T-cell (primary cell): ENCODE measurements at places on chromosomes 13 and 19.

DNA sequence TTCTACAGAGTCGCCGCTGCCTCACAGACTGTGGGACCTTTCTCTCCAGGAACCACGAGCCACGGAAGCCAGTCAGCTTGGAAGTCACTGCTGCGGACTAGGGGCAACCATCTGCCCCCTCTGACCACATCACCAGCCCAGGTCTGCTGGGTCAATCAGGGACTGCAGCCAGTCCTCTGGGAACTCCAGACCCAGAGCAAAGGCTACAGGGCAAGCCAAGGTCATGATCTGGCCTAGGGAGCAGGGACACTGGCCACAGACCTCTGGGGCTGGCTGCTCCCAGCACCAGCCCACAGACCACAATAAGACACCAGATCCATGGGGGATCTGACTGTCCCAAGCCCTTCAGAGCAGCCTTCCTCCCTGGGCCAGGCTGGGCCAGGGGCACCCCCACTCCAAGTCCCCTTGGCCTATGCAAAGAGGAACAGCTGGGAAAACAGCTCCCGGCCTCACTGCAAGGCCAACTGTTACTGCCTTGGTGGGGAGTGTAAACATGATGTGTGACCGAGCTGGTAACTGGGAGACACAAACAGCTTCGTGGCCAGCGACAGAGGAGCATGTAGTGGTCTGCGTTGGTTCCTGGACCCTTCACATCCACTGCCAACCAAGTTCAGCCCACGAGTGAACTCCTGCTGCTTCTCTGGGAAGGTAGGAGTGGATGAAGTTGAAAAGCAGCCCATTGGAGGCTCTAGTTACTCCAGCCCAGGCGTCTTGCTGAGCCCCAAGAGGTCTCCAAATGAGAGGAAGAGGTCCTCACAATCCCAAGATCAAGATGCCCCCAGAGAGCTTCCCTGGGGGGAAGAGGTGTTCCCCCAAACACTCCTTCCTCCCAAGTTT is 1.5 kb downstream of the AKT2 start:
- DNase-seq: no peak

DNA sequence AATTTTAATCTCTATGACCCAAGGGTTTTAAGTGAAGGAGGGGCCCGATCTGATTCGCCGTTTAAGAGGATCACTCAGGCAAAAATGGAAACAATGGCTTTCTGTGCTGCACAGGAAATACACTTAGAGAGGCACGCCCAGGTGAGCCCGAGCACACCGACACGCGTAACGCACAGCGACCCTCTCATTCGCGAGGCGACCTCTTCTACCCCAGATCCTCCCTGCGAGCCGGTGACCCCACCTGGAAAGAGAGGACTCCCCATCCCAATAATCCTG is 216 bp downstream of the SH2D3A start:
- no peak for DNase-seq

DNA sequence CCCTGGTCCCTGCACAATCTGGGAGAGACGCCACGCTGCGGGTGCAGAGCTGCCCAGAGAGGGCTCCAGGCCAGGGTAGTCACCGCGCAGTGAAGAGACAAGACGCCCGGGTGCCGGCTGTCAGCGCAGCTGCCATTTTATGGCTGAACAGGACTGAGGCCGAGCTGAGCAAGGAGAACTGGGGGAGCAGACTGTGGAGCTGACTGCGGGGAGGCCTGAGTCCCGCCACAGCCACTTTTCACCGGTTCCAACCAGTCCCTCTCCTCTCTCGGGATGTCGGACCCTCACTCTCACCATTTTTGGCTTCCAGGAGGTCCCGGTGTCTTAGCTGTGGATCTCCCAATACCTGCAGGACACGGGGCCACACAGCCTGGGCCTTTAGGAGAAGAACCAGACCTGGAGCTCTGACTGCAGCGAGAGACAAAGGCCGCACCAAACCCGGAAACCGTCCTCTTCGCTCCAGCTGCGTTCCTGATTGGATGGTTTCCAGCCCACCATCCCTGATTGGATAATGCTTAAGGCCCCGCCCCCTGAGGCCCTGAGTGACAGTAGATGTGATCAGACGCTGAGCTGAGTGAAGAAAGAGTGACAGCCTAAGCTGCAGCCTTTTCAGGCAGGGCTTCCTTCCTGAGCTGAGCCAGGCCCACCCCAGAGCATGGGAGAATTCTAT is at the start of gene ZNF626:
Gene ZNF626 (minus strand): TSS at position 422 of the 670 bp plus-strand sequence. CDS start 125 bp downstream, at position 297.
- peak; percentile 89 for DNase-seq

- no peak for DNase-seq
Measured at GRCh38 chr13:36261976-36262375, 35.6 kb downstream of the CCDC169 start.

- DNase-seq: no peak
Measured at GRCh38 chr13:75465236-75465635, 16.7 kb downstream of the TBC1D4 start.

GRCh38 chr19:4811328-4812131 is 20.0 kb downstream of the TICAM1 start:
- DNase-seq: peak; percentile 71

DNA sequence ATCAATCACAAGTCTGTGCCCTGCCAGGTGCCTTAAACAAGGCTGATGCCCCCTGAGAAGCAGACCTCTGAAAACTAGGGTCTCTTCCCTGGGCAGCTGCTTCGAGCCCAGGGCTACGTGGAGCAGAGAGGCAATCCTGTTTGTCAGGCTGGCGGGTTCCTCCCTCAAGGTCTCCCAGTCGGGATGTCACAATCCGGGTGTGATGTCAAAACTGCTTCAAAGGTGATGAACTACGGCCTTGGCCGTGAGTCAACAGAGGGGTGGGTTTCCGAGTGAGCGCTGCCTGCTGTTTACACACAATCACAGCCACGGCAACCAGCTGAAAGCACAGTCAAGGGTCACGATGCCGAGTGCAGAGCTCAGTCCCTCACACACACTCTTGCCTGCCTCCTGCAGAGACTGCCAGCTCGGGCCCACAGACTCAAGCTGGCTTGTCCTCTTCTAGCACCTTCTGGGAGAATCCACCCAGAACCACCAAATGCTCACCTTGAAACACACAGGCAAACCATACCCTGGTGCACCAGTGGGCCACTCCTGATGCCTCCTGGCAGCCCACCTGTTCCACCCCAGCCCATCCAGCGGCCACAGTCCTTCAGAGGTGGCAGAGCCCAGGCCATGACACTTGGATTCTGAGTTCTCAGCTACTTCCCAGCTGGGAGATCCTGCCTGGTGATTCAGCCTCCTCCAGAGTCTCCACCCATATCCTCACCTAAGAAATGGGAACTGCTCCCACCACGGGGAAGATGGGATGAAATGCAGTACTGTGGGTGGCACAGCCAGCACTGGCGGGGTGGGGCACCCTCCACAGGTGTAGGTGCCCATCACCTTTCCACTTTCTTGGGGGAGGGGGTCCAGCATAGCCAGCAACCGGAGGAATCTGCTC is 6.8 kb downstream of the ELL start:
- DNase-seq: peak; percentile 56

DNA sequence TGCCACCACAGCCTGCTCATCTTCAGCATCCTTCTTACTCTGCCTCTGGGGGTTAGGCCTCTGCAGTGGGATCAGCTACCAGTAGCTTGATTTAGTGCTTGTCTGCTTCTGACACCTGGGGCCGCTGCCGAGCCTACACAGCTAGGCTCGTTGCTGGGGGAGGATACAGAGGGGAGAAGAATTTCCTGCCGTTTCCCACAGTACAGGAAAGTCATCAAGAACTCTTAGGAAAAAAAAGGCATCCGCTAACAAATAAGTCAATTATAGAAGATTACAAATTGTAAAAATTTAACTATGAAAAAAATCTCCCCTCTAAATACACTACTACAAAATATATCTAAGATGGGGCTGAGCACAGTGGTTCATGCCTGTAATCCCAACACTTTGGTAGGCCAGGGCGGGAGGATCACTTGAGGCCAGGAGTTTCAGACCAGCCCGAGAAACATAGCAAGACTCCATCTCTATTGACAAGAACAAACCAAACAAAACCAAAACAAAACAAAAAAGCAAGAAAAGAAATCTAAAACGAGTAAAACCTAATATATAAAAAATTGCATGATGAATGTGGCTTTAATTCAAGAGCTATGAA is 26.7 kb downstream of the LATS2 start:
- DNase-seq: no peak

- DNase-seq: no peak
Measured at GRCh38 chr19:47376589-47377144, 27.6 kb downstream of the DHX34 start.

GRCh38 chr13:22915442-22916082 is 265.2 kb upstream of the SGCG start:
- no peak for DNase-seq

DNA sequence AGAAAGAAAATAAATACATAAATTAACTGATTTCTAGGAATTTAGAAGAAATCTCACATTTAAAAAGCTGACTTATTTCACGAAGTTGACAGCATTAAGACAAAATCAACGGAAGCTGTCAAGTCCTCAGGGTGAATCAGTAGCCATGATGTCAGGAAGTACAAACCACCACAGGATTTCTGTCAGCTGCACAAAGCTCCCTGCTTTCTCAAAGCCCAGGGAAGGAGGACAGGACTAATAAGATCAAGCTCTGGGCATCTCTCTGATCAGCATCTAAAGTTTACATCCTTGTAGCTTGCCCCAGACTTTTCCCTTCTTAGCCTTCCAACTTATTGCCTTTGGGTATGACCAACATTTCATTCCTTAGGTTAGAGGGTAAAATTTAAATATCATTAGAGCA is 9.4 kb downstream of the DCT start:
- no peak for DNase-seq

- DNase-seq: no peak
Measured at GRCh38 chr13:54949735-54950134, 1921.1 kb downstream of the OLFM4 start.

DNA sequence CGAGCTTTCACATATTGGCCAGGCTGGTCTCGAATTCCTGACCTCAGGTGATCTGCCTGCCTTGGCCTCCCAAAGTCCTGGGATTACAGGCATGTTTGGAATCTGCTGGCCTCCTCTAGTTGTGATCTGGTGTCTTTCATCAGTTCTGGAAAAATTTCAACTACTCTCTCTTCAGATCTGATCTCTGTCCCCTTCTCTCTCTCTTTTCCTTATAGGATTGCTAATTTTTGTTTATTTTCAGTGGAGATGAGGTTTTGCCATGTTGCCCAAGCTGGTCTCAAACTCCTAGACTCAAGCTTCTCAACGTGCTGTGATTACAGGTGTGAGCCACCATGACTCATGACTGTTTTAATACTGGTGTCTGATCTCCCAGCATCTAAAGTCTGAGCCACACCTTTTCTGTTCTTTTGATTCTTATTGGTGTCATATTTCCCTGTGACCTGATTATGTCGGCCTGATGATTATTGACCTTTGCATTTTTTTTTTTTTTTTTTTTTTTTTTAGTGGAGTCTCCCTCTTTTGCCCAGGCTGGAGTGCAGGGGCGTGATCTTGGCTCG is 10.4 kb upstream of the NANOS2 start:
- no peak for DNase-seq

GRCh38 chr13:73991884-73992283 is 142.3 kb downstream of the KLF12 start:
- no peak for DNase-seq
